ENCODE measurements at places on chromosomes 3 and 15.

DNA sequence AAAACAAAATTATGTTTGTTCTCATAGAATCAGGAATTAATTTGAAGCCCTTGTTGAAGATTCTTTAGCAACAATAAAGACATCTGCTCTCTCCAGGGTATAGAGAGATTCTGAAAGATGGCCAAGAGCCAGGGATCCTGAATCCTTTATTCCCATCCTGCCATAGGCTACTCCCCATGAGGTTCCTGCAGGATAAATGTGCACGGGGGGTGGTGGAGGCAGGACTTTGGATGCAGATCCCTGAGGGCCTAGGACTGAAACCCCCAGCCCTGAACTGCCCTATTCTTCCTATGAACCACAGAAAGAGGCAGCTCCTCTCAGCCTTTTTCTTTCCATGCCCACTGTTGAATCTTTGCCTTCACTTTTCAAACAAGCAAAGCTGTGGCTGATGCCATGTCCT, 17.1 kb downstream of the TMEM108 start:
- DNase-seq, result no peak

DNA sequence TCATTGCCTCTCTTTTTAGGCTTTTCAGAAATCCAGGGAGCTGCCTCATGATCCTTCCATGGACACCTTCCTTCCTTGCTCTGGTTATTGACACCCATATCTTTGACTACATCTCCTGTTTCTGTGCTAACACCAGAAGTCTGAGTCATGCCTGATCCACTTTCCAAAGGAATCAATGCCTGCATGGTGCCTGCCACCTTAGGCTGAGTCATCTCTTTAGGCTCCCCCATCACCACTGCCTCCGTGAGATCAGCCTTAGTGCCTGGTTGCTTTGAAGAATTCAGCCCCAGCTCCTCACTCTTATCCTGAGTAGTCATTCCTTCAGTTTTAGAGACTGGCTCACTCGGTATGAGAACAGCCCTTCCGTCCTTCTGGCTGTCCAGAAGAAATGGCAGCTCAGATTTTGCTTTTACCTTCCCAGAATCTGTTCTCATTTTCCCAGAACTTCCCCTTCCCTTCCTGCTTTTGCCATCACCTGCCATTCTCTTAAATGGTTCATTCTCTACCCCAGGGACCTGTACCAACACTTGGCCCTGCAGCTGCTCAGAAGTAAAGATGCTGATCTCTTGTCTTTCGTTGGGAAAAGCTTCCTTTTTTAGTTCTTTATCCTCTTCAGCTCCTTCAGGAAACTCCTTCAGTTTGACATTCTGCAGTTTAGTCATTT, 105.3 kb downstream of the MAP4 start:
- DNase-seq, result peak; percentile 91

- DNase-seq, result peak; percentile 70
These were observed 31.5 kb upstream of the MLF1 start for GRCh38 chr3:158539414-158540014.

- peak; percentile 84 for DNase-seq
These were observed 47.1 kb upstream of the AKAP13 start for GRCh38 chr15:85333132-85333831.

GRCh38 chr15:29688506-29689286, 133.6 kb downstream of the TJP1 start:
- no peak for DNase-seq

DNA sequence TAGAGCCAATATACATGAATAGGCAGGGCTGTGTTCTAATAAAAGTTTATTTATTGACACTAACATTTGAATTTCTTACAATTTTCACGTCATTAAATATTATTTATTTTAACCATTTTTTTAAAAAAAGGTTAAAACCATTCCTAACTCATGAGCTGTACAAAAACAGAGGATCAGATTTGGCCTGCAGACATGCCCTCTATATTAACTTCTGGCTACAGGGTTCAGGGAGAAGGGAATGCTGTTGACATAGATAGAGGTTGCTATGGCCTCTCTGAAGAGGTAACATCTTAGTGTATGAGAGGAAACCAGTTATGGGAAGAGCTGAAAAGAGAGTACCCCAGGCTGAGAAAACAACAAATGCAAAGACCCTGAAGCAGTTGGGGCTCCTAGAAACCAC, 19.1 kb upstream of the RAP2B start:
- no peak for DNase-seq

DNA sequence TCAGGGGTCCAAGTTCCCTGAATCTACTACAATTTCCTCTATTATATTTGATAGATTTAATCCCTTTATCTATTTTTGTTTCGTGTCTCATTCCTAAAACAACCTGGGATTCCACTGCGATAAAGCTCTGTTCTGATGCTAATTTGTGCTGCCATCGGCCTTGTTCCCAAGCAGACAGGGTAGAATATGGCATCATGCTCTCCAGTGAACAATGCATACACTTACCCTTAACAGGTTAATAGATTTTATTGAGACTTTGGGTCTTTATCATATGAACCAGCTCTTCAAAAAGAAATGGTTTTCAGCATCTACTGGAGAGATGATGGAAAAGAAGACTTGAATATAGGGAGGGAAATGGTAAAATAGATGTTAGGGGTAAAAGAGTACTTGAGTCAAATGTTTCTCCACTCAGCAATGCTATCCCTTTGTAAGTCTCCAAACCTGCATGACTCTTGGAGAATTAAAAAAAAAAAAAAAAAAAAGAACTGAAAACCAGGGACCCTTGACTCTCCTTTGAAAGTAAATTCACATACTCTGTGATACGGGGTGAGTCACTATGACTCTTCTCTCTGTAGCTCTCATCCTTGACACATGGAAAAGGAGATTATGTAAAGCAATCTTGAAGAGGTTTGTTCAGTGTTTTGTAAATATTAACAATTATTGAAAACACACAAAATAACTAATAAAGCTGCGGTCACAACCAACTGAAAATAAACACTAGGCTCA, 268.8 kb downstream of the ZBTB20 start:
- DNase-seq, result peak; percentile 79

DNA sequence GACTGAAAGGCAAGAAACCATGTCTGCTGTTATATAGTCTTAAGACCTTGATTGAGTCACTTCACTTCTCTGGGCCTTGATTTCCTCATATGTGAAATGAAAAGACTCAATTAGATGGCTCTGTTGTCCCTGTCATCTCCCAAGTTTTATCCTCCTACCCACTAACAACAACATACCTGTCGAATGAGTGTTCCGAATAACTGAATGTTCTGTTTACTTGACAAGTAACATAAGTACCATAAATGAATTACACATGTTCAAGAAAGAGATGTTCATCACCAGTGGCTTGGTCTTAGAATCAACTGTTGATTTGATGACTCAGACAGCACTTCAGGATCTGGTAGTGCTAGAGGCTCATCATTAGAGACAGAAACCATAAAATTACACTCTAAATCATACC, 311.7 kb downstream of the VPS13C start:
- DNase-seq, result peak; percentile 96

DNA sequence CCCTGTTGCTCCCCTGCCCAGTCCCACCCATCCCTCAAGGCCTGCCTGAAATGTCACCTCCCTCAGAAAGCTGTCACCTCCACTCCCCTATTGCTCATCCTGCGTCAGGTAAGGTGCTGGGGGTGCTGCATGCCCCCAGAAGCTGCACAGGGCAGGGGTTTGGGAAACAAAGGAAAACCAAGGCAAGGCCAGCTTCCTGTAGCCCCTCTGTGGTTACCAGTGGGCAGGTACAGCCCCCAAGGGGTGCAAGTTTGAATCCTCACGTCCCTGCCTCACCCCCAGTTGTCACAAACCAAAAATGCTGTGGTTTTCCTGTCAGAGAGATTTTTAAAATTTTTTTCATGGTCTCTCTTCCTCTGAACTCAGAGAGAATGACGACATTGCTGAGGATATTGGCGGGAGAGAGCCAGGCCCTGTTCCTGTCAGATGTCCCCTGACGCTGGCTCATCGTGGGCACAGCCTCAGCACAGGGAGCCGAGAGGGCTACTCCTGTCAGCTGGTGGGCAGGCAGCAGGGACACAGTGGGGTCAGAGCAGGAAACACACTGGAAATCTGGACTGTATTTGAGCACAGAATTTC, 27.0 kb downstream of the PSTPIP1 start:
- DNase-seq, result peak; percentile 47

DNA sequence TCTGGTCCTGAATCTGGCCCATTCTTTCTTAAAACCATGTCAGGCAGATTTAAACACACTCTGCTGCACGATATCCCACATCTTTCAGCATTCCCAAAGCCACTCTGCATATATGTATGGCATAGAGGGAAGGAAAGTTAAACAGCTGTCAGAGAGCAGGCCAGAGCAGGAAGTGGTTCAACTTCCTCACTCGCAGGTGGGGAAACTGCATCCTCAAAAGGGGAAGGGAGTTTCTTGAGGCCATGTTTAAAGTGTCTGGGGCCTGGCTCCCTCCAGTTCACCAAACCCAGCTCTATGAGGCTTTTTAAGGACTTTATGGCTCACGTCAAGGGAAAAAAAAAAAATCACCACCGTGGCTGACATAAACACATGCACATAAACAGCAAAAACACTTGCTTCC, 123.1 kb downstream of the OPA1 start:
- DNase-seq, result no peak

GRCh38 chr3:157502916-157503595, at the start of gene VEPH1:
TSS of gene VEPH1 (minus strand) at chr3:157503416. CDS start at chr3:157495349, 8,067 bp downstream.
- DNase-seq, result peak; percentile 58

DNA sequence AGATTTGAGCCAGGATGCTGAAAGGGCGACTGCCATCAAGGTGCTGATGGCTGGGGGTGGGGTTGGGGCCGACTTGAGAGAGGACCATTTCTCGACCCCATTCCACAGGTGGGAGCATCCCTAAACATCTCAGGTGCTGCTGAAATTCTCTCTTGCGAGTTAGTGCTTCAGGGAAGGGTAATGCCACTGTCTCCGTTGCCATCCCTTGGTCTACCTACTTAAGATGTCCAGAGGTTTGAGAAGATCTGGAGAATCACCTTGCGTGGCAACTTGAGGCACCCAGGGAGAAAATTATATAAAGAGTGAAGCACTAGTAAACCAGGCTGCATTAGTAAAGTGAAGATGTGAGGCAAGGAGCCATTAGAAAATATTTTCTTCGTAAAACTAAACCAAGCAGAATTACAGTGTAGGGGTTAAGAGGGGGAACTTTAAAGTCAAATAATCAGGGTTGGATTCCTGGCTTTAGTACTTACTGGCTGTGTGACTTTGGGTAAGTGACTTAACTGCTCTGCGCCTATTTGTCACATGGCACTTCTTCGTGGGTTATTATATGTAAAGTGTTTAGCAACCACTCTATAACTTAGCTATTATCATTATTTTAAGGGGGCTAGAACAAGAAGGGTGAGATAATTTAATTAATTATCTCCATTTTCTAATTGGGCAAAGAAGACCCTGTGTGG, 662 bp upstream of the RFTN1 start:
- no peak for DNase-seq

DNA sequence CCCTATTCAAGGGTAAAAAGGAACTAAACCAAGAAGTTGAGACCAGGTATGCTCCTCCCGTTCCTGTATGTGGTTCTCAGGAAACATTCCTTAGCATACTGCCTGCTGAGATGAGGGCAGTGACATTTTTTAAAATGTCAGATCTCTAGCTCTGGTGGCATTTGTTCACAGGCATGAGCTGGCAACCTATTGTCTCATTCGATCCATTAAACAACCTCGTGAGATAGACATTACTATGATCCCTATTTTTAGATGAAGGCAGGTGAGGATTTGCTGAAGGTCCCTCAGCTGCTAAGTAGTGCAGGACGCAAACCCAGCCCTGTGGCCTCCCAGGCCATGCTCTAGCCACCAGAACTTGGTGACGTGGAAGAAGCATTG, 74.9 kb downstream of the SIDT1 start:
- no peak for DNase-seq

DNA sequence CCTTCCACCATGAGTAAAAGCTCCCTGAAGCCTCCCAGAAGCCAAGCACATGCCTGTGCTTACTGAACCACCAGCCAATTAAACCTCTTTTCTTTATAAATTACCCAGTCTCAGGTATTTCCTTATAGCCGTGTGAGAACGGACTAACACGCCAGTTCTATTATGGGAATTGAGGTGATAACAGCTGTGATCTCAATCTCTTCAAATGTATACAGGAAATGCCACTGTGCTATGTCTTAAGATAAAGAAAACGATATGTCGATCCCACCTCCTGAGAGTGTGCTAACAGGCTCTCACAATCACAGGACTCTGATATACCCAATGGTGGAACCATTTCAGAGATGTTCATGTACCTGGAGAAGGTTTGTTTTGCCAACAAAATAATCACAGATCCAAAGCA, 26.2 kb downstream of the CHSY1 start:
- DNase-seq, result no peak

- no peak for DNase-seq
These were observed 13.2 kb downstream of the ADAMTS9 start for GRCh38 chr3:64674591-64675076.

- peak; percentile 53 for DNase-seq
These were observed 118.1 kb downstream of the SLC25A26 start for GRCh38 chr3:66338927-66339326.

GRCh38 chr3:149252272-149252671, 30.6 kb upstream of the CP start:
- DNase-seq, result no peak

DNA sequence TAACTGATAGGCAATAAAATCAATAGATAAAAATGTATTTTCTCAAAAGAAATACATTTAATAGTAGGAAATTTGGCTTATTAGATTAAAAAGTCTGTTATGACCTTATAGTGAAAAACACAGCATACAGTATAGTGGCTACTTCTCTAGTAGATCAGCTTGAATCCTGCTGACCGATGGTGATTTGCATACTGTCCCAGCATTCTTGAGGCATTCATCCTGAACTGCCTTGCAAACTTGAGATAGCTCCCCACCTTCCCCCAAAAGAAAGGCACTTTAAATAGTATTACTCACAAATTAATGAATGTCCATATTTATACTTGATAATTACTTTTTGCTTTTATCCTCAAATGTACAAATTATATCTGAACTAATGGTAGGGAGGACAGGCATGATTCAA, 6.7 kb downstream of the CHMP2B start:
- no peak for DNase-seq

DNA sequence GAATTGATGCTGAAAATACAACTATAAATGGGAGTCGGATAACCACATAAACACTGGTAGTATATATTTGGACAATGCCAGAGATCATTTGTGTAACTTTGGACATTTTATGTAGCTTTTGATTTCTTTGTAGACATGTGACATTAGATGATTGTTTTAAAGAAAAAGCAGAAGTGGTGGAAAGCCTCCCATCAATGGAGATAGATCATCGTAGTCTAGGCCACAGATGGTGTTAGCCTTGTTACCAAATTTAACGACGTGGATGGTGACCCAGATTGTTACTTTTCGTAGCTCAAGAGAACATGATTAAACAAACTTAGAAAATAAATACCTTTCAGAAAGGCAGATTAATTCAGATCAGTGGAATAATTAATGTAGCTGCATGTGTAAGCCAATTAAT, 8.8 kb downstream of the CACNA1D start:
- DNase-seq, result no peak

- DNase-seq, result peak; percentile 81
These were observed 5.3 kb downstream of the PLSCR2 start for GRCh38 chr3:146464005-146464595.

DNA sequence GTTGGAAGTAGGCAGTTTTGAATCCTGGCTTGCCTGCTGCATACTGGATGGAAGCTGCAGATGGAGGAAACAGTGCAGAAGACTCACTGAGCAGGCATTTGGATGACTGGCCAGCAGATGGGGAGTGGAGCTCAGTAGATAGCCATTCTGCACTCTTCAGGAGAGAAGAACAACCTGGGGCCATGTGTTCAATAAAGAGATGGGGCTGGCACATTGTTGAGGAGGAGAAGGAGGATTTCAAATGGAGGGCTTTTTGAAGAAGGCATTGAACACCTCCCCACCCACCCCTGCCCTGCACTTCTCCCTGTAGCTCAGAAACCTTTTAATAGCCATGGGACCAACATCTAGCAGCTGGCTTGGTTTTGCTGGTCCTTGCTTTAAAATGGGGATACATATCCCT, 109.8 kb downstream of the CACNA1D start:
- DNase-seq, result no peak
